Stimulated activated CD4-positive, alpha-beta T cell treated with anti-CD3 and anti-CD28 coated beads, Interleukin-1b, Interleukin-23, amount 100 ng/mL, for 1 hour (primary cell): ENCODE measurements at places on chromosomes 1 and 21.

DNA sequence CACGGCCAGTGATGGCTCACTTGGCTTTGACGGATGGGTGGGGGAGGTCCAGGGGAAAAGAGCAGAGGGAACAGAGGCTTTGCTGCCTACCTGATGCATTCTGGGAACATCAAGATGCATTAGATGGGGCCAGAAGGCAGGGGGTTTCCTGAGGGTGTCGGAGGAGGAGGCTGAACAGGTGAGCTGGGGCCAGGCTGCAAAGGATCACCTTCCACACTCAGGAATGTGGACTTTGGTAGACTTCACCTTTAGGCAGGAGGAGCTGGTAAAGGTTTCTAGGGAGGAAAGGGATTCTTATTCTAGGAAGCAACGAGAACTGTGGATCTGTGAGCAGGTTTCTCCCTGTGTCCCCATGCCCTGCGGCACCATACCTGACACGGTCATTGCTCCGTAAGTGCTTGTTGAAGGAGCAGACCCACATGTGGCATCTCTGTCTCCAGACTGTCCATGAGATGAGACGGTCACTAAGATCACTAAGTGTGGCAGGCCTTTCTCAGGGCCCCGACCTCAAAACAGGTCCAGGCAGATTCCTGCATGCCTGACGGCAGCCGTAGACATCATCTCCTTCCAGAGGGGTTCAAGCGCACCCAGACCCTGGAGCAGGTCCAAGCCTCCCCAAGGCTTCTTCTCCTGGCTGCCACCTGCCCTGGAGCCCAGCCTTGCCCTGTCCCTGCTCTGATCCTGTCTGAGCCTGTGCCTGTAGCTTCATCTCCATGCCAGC, 89.1 kb upstream of the SLC25A33 start:
- DNase-seq: no peak

GRCh38 chr1:172671591-172671990, 12.7 kb downstream of the FASLG start:
- DNase-seq: no peak

DNA sequence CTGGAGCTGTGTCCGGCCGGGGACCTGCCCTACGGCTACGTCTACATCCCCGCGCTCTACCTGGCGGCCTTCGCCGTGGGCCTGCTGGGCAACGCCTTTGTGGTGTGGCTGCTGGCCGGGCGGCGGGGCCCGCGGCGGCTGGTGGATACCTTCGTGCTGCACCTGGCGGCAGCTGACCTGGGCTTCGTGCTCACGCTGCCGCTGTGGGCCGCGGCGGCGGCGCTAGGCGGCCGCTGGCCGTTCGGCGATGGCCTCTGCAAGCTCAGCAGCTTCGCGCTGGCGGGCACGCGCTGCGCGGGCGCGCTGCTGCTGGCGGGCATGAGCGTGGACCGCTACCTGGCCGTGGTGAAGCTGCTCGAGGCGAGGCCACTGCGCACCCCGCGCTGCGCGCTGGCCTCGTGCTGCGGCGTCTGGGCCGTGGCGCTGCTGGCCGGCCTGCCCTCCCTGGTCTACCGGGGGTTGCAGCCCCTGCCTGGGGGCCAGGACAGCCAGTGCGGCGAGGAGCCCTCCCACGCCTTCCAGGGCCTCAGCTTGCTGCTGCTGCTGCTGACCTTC, 412 bp downstream of the GPR25 start:
- DNase-seq: no peak

GRCh38 chr21:40976198-40977109, 129.5 kb upstream of the DSCAM start:
- no peak for DNase-seq

- no peak for DNase-seq
Observed at GRCh38 chr1:223153177-223154119, 10.4 kb upstream of the TLR5 start.

GRCh38 chr21:16455978-16456377, 726.2 kb downstream of the USP25 start:
- no peak for DNase-seq

- no peak for DNase-seq
Observed at GRCh38 chr1:232751393-232752140, 53.6 kb upstream of the MAP10 start.

GRCh38 chr1:178752891-178753290, 27.8 kb downstream of the RALGPS2 start:
- no peak for DNase-seq

DNA sequence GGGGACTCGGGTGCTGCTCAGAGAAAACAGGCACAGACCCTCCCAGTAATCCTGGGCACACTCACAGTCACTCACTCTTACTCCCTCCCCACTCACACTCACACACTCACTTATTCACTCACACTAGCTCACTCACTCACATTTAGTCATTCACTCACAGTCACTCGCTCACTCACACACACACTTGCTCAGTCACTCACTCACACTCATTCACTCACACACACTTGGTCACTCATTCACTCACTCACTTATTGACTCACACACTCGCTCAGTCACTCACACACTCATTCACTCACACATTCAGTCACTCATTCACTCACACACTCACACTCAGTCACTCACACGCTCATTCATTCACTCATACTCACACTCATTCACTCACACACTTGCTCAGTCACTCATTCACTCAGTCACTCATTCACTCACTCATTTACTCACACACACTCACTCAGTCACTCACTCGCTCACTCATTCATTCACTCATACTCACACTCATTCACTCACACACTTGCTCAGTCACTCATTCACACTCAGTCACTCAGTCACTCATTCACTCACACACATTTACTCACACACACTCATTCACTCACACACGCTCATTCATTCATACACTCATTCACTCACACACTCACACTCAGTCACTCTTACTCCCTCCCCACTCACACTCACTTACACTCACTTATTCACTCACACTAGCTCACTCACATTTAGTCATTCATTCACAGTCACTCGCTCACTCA, 164.2 kb upstream of the C1orf174 start:
- DNase-seq: no peak
